Stimulated activated CD4-positive, alpha-beta T cell treated with anti-CD3 and anti-CD28 coated beads, Interleukin-15, amount 100 ng/mL, for 1 hour (primary cell): ENCODE measurements at places on chromosomes 13 and 19.

DNA sequence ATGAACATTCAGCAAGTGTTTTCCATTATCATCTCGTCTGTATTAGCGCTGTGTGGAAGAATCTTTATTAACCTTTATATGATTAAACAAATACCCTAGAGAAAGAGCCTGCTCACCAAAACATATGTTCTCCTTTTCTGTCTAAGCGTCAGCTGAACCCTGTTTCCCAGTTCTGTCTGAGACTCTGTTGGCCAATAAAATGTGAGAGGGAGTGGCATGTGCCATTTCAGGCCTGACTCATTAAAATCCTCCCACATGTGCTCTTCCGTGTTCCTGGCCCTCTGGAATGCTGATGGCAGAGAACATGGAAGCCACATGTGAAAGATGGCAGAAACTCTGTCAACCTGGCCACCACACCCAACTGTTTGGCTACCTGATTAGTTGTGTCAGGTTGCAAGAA, 181.9 kb upstream of the EDNRB start:
- no peak for DNase-seq

DNA sequence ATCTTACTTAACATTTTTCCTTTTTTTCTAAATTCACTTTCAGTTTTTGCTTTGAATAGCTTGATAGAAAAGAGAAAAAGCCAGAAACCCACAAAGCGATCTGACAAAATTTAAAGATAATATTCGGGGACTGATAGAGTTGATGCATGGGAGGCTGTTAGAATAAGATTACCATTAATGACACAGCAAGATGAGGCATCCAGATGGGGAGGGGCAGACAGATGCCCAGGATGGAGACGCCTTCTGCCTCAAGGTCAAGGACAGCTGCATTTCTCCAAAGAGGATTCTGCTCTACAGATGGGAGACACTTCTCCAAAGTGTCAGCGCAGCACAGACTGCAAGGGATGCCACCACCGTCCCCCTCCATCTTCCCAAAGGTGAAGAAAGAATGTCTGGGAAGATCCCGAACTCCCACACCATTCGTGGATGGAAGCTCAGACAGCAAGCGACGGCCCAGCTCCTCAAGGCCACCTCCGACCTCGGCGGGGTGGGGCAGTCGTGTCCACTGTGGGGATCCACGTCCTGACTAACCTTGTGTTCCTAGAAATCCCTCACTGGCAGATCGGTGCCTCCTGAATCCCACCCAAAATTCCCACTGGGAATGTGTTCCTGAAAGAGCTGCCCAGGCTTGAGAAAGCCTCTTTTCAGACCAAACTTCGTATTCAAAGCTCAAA, 32.9 kb downstream of the NAXD start:
- no peak for DNase-seq

GRCh38 chr19:45729800-45730290, 851 bp downstream of the FBXO46 start:
- no peak for DNase-seq

DNA sequence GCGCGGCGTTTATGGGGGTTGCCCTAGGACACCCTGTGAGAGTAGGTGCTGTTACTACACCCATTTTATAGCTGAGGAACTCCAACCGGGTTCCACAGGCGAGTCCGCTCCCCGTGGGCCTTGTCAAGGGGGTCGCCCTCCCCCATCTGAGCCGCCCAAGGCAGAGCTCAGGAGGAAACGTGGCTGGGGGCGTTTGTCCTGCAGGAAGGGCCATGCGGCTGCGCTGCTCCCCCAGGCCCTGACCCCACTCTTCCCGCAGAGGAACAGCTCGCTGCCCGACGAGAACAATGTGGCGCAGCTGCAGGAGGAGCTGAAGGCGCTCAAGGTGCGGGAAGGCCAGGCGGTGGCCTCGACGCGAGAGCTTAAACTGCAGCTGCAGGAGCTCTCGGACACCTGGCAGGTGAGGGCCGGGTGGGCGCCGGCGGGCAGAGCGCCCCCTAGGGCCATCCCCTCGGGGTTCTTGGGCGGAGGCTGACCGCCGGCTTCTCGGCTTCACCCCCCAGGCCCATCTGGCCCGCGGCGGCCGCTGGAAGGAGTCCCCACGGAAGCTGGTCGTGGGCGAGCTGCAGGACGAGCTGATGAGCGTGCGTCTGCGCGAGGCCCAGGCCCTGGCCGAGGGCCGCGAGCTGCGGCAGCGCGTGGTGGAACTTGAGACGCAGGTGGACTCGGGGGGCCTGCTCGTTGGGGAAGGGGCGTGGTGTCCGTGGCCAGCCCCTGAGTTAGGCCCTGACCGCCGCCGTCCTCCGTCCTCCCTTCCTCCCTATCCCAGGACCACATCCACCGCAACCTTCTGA, 12.4 kb downstream of the PRR36 start:
- no peak for DNase-seq

DNA sequence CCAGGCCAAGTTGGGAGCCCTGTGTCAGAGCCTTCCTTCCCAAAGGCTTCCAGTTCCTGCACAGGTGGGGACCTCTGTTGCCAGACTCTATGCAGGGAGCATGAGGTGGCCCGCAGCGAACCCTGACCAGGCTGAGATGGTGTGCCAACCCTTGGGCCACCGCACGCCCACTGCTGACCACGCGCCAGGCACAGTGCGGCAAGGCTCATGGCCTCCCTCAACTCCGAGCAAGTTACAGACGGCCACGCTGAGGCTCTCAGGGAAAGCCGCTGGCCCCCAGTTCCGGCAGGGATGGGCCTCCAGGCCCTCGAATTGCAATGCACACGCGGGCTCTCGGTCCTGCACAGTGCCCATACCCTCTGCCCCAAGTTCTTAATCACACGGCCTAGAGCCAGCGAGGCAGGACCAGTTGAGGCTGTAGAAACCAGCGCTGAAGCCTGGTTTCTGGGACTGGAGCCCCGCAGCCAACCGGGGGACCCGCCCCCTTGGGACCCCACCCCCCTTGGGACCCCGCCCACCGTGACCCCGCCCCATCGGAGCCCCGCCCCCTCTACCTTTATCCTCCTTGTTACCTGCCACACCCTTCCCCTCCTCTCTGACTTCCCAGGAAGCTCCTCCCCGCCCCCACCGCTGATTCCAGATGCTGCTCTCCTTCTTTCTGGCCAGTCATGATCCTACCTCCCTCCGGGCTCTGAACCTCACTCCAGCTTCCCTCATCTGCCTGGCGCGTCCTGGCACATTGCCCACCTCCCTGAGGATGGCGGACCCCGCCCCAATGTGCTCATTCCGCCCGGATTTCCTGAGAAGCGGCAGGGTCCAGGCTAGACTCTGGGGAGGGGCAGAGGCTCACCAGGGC, 6.0 kb downstream of the PEX11G start:
- no peak for DNase-seq

GRCh38 chr13:106109391-106109791, 426.1 kb downstream of the EFNB2 start:
- DNase-seq, result no peak

DNA sequence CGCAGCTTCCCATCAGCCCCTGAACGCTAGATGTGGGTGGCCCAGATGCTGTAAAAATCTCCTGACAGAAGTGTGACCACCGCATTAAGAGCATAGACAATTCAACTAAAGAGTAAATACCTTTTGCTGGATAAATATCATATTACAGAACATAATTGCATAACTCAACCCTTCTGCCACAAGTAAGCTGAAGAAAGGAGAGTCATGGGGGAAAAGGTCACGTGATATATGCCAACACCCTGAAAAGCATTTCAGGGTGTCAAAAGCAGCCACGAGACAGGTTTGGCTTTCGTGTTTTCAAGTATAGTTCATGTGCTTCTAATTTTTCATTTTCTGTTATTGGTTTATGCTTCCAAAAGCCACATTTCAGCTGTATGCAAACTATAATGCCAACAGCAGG, 71.3 kb downstream of the LHFPL6 start:
- no peak for DNase-seq

- no peak for DNase-seq
Measured at GRCh38 chr13:54841682-54842081, 1813.1 kb downstream of the OLFM4 start.

DNA sequence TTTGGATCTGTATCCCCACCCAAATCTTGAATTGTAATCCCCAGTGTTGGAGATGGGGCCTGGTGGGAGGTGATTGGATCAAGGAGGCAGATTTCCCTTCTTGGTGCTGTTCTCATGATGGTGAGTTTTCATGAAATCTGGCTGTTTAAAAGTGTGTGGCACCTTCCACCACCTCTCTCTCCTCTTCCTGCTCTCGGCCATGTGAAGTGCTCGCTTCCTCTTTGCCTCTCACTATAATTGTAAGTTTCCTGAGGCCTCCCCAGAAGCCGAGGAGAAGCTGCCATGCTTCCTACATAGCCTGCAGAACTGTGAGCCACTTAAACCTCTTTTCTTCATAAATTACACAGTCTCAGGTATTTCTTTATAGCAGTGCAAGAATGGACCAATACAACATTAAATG, 15.7 kb downstream of the COMMD6 start:
- no peak for DNase-seq
